ENCODE measurements at places on chromosomes 6 and 20.
A peak's percentile ranks its signal among the peaks of the same experiment; 100 is the strongest.

- DNase-seq = no peak
Measured at GRCh38 chr6:16747232-16748024, 13.8 kb downstream of the ATXN1 start.

DNA sequence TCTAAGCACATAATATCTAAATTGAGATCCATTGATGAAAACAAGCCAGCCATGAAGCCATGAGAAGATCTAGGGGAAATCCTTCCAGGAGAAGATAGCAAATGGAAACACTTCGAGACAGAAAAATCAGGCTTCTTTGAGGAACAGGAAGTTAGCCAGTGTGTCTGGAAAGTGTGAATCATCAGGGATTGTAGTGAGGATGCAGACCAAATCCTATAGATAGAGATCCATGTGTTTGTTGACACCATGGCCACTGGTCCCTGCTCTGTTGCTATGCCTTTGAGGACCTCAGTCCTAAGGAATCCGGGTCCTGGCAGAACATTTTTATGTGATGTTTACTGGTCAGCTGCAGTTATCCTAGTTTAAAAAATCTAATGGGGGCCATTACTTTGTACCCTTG is 6.6 kb upstream of the ELOVL2 start:
- DNase-seq = no peak

DNA sequence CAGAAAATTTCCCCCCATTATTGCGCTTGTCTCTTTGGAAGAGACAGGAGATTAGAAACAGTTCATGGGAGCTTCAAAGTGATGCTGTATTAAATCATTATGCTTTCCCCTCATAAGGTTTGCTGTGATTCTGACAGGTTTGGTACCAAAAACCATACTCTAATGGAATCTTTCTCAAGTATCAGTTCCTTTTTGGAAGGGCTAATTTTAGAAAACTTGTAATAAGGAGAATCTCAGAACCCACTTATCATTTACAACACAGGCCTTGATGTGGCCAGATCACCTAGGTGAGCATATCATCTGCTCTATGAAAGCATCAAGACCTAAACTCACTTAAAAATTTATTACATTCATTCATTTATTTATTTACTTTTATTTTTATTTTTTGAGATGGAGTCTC is 51.2 kb downstream of the TP53INP2 start:
- DNase-seq = no peak

- DNase-seq = no peak
Measured at GRCh38 chr6:52611833-52612232, 35.0 kb upstream of the TRAM2 start.

DNA sequence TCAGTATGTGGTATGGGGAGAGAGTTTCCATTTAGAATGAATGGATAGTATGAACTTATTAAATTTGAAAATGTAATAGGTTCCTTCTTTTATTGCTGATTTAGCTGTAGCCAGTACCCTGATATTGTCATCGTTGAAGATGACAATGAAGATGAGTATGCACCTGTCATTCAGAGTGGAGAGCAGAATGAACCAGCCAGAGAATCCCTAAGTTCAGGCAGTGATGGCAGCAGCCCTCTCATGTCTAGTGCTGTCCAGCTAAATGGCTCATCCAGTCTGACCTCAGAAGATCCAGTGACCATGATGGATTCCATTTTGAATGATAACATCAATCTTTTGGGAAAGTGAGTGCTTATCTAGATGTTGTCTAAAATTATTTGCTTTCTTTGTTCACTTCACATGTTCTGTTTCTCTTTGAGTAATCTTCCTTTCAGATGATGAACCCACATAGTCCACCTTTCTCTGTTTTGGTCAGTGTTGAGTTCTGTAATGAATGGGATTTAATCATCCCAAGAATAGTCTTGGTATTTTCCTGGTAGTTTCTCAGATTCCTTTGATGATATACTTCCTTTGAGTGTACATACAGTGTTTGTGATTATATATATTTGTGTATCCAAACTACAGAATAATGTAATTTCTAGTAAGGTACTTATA is 23.3 kb downstream of the HSF2 start:
- DNase-seq = no peak

DNA sequence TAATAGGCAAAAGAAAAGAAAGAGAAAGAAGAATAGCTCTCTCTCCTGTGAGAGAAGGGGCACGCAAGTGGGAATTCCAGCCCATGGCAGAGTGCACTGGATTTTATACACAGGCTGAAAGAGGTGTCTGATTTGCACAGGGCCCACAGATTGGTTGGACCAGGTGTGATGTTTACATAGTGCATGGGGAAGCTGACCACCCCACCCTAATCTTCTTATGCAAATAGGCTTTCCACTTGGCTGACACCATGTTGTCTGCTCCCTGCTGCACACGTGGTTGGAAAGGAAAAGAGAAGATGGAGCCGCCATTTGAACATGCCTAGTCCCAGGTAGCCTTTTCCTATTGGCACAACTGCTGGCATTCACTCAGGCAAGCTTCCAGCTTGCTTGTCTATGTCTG is 20.2 kb downstream of the MICA start:
- no peak for DNase-seq

DNA sequence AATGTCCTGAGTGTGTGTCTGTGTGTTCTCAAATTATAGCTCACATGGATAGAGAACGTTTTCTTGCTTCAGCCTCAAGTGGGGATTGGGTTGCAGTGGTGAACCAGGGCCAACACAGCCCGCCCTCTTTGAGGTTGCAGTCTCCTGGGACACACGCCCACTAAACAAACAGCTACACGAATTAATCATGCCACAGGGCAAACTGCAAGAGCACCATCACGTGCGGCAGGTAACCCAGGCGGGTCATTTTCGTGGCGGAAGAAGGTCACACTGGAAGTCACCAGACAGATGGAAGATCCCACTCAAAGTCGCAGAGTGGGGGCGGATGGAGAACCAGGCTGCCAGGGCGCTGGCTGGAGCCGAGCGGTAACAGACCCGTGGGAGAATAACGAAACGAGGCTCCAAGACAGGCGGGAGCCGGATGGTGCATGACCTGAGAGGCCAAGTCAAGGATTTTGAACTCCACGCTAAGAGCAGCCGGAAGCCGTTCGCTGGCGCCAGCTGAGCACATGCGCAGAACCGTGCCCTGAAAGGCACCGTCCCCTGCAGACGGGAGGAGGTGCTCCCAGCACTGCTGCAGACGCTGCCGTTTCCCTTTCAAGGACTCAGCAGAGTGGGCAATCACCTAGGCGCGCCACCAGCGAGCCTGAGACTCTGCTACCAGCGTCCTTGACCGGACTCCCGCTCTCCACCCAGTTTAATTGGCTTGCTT is 10.7 kb downstream of the DLL1 start:
- peak; percentile 49 for DNase-seq

DNA sequence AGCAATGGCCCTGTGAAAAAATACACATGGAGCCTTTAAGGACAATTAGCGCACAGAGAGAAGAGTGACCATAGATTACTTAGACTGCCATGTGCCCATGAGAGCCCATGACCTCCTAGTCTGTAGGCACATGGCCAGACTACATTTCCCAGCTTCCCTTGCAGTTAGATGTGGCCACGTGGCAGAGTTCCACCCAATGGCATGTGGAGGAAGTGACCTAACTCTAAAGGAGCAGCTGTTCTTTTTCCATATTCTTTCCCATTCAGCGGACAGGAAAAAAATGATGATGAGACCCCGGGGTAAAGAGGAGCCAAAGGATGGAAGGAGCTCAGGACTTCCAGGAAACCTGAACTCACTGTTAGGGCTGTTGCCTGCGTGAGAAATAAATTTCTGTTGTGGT is 116.6 kb downstream of the CBLN4 start:
- no peak for DNase-seq

GRCh38 chr6:25202504-25202903 is 76.7 kb upstream of the CARMIL1 start:
- no peak for DNase-seq

GRCh38 chr6:110731196-110731595 is 84.1 kb downstream of the CDK19 start:
- no peak for DNase-seq

GRCh38 chr6:154343473-154344308 is 12.9 kb downstream of the IPCEF1 start:
- DNase-seq = peak; percentile 37

GRCh38 chr6:145532361-145532760 is 203.0 kb downstream of the EPM2A start:
- DNase-seq = no peak

DNA sequence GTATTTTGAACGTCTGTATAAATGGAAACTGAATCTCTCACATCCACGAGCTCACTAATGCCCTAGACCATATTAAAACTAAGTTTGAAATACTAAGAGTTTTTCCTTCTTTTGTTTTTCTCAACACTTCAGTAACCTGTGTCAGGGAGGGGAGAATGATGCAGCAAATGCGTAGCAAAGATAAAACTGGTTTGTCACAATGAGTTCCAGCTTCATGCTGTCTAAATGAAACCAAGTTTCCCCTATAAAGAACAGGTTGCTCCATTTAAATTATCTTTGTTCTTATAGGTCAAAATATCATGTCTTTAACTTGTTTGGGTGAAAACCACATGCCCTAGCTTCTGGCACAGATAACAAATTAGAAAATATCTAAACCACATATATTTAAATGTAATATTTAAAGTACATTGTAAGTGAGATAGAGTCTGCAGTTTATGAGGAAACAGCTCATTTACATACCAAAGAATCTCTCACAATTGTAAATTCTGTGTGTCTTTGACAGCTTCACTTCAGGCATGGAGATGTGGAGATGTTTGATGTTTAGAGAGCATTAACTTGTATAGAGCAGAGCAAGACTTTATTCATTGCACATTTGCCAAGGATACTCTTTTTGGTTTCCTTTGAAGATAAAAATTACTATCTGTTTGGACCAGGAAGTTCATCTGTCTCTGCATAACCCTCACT is 7.3 kb downstream of the TRDN start:
- DNase-seq = no peak

DNA sequence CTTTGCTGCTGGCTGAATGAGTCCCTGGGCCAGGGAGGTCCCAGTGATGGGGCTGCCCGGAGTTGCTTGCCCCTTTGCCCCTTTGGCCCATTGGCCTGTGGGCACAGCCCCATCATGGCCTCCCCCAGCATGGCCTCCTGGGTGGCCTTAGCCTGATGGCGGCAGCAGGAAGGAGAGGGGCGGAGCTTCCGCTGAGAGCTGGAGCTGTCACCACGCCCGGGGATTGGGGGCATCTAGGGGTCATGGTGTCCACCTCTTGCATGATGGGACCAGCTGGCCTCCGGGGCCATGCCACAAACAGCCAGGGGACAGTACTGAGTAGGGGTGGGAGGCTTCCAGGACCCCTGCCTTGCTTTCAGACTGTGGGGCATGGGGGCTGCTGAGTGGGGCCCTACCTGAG is 31.5 kb upstream of the GATA5 start:
- no peak for DNase-seq

- DNase-seq = peak; percentile 85
Measured at GRCh38 chr6:2028457-2029038, 216.9 kb downstream of the GMDS start.

DNA sequence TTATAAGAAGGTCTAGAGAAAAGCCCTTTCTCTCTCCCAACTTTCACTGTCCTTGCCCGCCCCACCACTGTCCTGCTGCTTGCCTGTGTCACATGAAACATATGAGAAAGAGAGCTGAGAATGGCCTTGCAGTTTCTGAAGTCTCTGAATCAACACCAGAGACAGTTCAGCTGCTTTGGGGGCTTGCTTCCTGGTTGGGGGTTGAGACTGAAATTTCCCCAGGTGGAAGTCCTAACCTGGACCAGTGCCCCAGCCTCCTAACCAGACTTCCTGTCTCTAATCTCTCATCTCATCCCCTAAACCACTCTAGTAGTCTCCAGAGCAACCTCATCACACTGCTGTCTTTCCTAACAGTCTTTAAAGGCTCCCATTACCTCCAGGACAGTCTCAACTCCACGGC is 10.7 kb downstream of the TRAM2 start:
- no peak for DNase-seq

DNA sequence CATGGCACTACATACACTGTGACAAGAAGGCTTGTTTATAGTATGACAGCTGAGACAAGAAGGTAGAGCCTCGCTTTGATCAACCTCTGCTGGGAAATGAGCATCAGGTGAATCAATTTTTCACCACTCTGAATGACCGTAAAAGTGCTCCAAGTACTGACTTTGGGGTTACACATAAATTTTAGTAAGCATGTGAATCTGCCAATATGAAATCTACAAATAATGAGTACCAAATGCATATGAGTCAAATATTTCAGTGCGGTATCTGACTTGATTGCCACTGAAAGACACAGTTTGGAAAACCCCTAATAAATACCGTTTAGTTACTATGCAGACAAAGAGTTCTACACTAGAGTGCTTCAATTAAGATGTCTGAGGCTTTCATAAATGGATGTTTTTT is 77.8 kb downstream of the ATG5 start:
- no peak for DNase-seq

- DNase-seq = no peak
Measured at GRCh38 chr20:12262747-12263146, 345.1 kb downstream of the BTBD3 start.

GRCh38 chr6:40397287-40398033 is 189.7 kb downstream of the LRFN2 start:
- DNase-seq = no peak

- no peak for DNase-seq
Measured at GRCh38 chr6:103674790-103675189, 1184.9 kb downstream of the HACE1 start.

DNA sequence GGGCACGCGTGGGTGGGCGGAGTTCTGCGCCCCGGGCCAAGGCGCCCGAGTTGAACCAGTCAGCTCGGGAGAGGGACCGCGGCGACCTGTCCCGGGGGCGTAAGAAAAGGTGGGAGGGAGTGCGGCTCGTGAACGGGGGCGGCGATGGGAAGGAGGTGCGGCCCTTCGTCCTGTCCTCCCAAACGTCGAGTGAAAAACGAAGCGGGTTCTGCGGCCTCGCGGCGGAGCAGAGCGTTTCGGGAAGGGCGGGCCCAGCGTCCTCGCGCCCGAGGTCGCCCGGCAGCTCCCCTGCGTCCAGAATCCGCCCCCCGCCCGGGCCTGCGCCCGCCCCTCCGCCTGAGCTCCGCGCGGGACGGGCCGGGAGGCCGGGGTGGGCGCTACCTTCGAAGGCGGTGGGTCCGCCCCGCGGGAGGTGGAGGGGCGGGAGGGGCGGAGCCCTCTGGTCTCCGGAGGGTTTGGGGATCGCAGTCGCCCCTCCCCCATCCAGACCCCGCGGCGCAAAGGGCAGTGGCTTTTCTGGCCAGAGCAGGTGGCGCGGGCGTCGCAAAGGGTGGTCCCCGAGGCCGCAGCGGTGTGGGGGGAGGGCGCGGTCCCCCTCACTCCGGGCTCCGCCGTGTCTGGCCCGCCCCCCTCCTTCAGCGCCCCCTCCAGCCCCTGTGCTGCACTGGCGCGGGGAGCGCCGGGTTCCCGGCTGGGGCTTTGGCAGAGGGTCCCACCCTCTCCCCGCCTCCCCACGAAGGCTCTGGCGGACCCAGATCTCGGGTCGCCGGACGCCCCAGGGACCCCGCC is 838 bp downstream of the STMN3 start:
- DNase-seq = peak; percentile 41

DNA sequence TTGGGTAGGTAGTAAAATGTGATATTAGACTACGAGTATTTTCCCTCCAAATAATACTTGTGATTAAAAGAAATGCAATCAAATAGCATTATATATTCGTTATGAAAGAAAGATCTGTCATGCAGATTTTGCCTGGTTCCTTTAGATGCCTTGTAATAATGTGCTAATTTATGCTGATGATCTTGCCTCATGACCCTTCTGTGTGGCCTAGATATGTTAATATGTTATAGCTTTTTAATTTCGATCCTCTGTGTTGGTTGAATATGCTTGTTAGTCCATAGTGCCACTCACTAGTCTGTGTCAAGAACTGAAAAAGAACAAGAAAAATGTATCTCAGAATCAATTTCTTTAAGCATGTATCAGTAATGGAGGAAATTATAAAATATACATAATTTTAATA is 31.9 kb downstream of the CDKAL1 start:
- DNase-seq = no peak

Data from NCI-H2081 (cell line).